Right cardiac atrium (tissue), 5 donors: ENCODE measurements at places on chromosomes 2 and 18. TPM values are rescaled to one million over a fixed set of nuclear protein-coding genes. Genes with fewer than 3 reads are reported as not detected.

GRCh38 chr2:128585706-128586105, 267.0 kb upstream of the HS6ST1 start:
- DNase-seq = no peak

GRCh38 chr2:207408086-207408794, 121.5 kb upstream of the CREB1 start:
- no peak for DNase-seq

GRCh38 chr2:87995756-87996155, 20.6 kb downstream of the RNU2-63P start:
- no peak for DNase-seq

GRCh38 chr2:83730223-83730622, 728.9 kb downstream of the SUCLG1 start:
- DNase-seq = no peak

GRCh38 chr2:74585406-74586185, 31.1 kb downstream of the DOK1 start:
- DNase-seq = peak; percentile 55

- DNase-seq = no peak
Measured at GRCh38 chr18:63312737-63313395, 6.7 kb downstream of the BCL2 start.

DNA sequence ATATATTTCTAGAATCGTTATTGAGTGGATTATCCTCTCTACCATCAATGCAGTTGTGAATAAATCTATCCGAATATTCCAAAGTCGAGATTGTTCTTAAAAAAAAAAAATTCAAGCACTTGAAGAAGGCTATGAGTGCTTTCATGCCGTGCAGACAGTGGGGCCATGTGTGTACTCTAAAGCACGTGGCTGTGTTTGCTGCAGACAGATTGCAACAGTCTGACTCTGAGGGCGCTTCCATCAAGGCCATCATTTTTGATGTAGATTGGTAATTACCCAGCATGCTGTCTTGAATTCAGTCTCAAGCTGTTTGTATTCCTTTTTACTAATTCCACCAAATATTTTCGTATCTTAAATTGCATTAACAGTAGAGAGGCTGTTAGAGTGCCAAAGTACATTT, 325.9 kb upstream of the LINC00305 start:
- DNase-seq = no peak

GRCh38 chr2:223020971-223021675, 30.9 kb upstream of the KCNE4 start:
- no peak for DNase-seq

- peak; percentile 76 for DNase-seq
Measured at GRCh38 chr2:128301501-128301966, 17.1 kb downstream of the HS6ST1 start.

GRCh38 chr2:199955007-199955338, 318 bp downstream of the TYW5 start:
- DNase-seq = no peak

DNA sequence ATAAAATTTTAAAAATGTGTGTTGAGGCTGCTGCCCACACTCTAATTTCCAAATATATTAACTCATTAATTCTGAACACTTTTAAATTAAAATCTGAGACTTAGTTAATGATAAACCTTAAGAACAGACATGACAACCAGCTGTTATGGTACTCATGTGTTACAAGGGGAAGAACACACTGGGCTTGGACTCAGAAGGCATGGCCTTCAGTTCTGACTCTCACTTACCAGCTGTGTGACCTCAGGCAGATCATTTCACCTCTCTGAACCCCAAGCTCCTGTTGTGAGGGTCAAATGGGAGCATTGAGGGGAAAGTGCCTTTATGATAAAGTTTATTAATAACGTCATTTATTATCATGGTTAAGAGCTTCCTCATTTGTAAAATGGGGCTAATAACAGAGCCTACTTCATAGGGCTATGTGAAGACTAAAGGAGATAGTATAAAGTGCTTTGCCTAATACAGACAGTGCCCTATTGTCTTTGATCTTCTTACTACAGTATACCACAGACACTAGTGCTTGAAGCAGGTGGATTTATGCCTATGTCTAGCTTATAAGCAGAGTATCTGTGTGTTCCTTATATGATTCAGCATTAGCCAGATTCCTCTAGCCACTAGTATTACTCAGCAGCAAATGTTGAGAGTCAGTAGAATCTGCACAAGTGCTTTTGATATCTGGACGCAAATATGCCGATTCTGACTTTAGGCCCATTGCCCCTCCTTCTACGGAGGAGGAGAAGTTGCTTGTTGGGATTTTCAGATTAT, 99.6 kb downstream of the SGPP2 start:
- no peak for DNase-seq

- no peak for DNase-seq
Measured at GRCh38 chr2:102880731-102881130, 118.9 kb downstream of the TMEM182 start.

- DNase-seq = no peak
Measured at GRCh38 chr18:74065366-74065765, 82.3 kb downstream of the FBXO15 start.

- DNase-seq = no peak
Measured at GRCh38 chr2:26580151-26580550, 61.0 kb downstream of the CIB4 start.

GRCh38 chr2:238716585-238716984, 131.3 kb upstream of the TWIST2 start:
- DNase-seq = no peak

- no peak for DNase-seq
Measured at GRCh38 chr2:197327073-197327471, 16.5 kb upstream of the ANKRD44 start.

DNA sequence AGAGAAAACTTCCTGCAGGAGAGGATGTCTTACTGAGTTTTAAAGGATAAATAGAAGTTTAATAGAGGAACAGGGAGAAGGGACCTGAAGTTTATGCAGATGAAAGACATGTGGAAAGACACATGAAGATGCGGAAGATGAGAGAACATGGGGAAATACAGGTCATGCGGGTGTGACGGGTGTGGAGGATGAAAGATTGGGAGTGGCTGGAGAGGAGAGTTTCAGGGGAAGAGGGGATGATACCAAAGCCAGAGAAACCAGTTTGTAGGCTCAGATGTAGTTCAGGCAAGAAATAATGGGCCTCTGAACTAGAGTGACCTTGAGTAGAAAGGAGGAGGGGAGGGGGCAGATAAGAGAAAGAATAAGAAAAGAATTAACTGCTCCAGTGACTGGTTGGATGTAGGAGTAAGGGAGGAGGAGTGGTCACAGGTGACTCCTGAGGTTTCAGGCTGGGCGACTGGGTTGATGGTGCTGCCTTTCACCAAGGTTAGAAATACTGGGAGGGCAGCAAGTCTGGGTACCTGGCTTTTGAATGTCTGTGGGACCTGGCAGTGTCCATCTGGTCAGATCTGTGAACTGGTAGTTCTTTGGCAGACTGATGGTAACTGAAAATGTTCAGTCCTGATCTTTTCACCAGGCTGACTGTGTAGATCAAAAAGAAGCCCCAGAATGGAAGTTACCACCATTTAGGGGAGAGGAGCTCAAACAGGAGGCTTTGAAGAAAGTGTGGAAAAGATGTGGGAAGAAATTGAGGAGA, 69.4 kb downstream of the TET3 start:
- DNase-seq = no peak

DNA sequence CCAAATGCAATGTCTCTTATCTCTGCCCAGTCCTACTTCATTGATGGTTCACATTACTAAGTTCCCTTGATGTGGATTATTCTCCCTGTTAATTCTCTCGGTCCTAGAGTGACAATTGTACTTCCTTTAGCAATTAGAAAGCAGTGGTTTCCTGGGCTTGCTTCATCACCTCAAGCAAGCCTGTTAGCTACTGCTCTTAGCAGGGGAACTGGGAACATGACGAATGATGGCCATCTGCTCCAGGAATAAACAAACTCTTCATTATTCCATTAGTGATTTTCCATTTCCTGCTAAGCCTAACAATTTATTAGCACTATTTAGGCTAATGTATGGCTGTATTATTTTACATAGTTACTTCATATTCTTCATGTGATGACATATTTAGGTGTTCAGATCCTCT, 331.8 kb downstream of the MTX2 start:
- DNase-seq = no peak

DNA sequence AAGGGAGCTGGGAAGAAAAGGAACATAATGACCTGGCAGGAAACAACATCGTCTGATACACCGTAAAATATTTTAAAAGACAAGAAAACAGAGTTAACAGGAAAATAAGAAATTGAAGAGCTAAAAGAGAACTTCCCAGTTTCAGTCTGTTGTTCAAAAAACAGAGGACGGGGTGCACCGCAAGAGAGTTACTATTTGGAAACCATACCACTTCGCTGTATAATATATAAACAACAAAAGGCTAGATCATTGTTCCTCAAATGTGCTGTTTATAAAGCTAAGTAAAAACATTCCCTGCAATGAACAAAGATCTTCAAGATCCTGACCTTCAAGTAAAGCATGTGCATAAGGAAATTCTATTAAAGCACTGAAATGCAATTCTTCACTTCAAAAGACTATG, 2.1 kb downstream of the PPP3R1 start:
- no peak for DNase-seq

GRCh38 chr2:21664083-21664482, 540.3 kb downstream of the TDRD15 start:
- DNase-seq = no peak

Gene CHN1
- 8.9 TPM for total RNA-seq

Gene XIRP2
- 58.4 TPM for total RNA-seq

Gene EPC2
- 25.9 TPM for total RNA-seq

Gene UGT1A5
- total RNA-seq = not detected

Gene TXNDC2
- total RNA-seq = 0.23 TPM

Gene CTNNA2
- total RNA-seq = 0.08 TPM

Gene TACR1
- total RNA-seq = 0.11 TPM

Gene KRTCAP3
- total RNA-seq = 1.3 TPM

Gene REG1B
- not detected for total RNA-seq
